ENCODE measurements at places on chromosomes 16 and 17.

DNA sequence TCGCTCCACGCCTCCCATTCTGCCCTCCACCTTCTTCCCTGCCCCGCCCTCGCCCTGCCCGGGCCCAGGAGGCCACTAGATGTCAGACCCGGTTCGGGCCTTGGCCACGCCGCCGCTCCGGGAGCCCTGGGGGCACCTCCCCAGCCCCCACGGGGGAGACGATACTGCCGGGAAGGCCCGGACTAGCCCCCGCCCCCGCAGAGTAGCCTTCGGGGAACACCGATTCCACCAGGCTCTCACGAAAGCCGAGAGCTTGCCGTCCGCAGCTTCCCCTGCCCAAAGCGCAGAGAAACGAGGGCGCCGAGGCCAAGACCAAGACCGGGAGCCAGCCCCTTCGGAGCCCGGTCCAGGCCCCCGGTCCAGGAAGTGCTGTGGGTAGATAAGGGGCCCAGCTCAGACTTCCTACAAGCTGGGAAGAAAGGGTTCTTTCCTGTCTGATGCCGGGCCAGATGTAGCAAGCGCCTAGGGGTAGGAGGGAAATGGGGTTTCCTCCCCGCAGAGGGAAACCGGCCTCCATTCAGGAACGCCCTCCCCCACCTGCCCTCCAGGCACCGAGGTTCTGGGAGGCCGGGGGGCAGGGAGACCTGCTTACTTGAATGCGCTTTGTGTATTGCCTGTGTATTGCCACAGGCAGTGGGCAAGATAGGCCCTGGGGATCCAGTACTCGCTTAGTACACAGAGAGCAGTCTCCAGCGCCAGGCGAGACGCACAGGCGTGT lies 806 bp upstream of the CYB561 start:
- DNase-seq: no peak

DNA sequence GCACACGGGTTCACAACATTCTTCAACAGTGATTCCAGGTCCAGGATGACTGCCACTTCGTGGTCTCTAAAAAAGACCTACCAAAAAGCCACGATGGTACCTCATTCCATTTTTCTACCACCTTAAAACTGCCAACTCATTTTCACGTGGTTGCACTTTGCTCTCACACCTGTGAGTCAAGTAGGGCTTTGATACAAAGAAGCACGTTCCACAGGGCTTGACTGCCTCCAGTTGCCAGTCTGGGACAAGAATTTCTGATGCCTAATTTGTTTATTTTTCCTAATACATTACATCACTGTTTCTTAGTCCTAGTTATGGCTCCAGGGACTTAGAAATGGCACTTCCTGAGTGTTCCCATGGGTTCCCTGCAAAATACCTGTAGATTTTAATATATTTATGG lies 911.6 kb upstream of the EEF2KMT start:
- no peak for DNase-seq

DNA sequence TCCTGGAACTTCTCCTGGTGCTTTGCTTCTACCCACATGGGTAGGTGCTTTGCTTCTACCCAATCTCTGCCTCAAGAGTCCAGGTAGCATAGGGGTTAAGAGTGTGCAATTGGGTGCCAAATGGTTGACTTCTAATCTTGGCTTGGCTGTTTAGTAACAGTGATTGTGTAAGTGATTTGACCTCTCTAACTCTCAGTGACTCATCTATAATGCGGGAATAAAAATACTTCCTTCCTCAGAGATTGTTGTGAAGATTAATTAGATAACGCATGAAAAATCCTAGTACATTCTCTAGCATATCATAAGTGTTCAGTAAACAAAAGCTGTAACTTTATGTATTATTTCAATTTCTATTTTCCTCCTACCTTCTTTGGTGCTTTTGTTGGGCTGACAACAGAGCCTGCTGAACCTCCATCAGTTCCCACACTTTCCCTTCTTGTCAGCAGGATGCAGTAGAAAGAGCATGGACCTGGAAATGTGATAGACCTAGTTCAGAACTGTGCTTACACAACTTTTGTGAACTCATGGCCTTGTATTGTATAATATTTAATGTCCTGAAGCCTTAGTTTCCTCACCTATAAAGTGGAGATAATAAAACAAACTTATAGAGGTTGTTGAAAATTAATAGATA lies 72.9 kb upstream of the SMIM36 start:
- DNase-seq: no peak

DNA sequence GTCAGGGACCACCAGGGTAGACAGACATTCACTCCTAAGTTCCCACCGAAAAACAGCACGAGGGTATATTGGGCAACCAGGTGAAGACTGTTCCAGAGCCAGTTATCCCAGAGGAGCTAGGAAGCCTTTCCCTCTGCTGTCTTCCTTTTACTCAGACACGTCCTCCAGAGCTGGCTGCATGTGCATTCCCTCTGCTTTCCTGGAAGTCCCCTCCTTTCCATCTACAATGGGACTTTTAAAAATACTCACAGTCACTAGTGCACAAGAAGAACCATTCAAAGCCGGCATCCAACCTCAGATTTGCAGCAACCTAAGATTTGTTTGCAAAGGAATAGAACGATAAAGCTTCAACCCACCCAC lies 32.5 kb upstream of the CRISPLD2 start:
- no peak for DNase-seq

DNA sequence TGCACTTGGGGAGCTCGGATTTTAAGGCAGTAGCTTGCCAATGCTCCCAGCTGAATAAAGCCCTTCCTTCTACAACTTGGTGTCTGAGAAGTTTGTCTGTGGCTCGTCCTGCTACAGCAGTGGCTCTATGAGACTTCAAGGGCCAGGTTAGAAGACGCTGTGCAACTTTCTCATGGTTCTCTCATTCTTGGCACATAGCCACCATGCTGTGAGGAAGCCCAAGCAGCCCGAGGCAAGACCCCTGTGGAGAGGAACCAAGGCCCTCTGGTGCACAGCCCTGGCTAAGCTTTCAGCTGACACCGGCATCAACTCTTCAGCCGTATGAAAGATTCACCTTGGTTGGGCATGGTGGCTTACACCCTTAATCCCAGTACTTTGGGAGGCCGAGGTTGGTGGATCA lies 116.9 kb upstream of the EEF2KMT start:
- no peak for DNase-seq

GRCh38 chr16:5605404-5605803 lies 507.8 kb upstream of the EEF2KMT start:
- DNase-seq: peak; percentile 25

DNA sequence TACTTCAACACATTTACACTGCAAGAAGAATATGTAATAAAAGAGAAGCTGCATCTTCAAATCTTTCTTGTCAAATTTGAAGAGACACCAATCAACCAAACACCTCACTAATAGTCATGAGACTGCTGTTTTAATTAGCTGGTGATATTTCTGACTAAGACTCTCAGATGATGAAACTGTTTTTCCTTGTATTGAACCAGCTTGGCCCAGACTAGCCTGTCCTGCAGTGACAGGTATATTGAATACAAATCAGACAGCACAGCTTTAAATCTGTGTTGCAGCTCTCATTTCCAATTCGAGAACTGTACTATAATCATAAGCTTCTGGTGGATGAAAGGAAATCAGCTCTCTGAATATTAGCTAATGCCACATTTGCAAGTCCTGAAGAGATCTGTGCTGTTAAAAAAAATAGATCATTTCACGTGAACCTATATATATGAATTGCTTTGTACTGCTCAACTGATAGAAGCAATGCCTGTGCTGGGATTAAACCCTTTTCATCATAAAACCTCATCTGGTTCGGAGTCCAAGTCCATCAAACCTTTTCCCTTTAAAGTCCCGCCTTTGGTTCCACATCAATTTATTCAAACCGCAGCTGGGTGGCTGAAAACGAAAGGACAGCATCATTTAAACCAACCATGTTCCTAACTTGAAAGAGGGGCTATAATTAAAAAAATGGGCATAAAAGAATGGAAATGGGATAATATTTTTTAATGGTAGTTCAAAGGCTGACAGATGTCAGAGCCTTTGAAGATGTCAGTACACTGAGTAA lies 306.2 kb downstream of the CEP112 start:
- no peak for DNase-seq

GRCh38 chr17:75124041-75124818 lies 7.3 kb downstream of the NT5C start:
- peak; percentile 100 for DNase-seq

DNA sequence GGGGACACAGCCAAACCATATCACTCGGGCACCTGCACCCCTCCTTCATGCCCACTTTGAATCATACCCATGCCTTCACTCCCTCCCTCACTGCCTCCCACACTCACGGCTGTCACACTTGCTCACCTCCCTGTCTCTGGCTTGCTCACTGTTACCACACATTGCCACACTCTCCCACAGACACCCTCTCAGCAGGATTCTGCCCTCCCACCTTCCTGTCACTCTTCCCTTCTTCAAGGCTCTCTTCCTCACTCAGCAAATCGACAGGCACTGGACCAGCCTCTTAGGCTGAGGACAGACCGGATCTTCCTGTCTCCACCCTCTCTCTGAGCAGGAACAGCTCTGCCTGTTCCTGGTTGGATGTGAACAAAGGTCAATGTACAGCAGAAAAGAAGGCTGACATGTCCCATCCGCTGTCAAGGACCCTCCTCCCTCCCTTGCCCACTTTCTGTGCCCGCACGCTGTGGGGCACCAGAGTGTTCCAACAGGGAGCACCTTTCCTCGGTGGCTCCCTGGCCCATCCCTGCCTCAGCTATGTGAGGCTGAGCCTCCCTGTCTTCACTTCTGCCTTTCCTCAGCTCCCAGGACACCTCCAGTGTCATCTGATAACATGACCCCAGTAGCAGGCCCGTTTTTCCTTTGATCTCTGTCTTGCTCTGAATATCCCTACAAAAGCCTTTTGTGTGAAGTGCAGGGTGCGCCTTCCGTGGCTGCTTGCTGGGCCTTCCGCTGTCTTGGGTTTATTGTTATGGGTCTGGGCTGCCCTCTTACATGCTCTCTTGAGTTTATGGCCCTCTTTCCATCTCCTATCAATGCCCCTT lies 47.0 kb downstream of the CCDC182 start:
- no peak for DNase-seq

- DNase-seq: no peak
Measured at GRCh38 chr17:44007346-44008204, 3.2 kb downstream of the NAGS start.

- DNase-seq: no peak
Measured at GRCh38 chr16:87744750-87745514, 20.9 kb downstream of the KLHDC4 start.

DNA sequence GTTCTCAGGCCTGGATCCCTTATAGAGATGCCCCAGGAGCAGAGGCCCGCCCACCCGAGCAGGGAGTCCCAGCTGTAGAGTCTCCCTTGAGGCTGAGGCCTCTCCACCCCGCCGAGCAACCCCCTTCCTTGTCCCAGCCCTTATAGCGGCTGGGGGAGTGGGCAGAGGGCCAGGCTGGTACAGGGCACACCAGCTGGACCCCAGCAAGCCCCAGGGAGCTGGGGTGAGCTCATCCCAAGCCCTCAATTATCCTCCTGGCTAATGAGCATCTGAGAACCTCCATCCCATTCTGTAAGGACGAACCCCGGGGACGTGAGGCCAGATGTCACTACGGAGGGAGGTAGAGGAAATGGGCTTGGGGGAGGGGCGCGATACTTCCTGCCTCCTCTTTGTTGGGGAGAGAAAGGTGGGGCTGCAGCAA lies 3.2 kb upstream of the SNN start:
- DNase-seq: no peak

GRCh38 chr16:89598199-89598598 lies 15.2 kb upstream of the DPEP1 start:
- DNase-seq: no peak

GRCh38 chr17:59863616-59864015 lies 29.1 kb downstream of the TUBD1 start:
- no peak for DNase-seq

GRCh38 chr17:19270704-19271611 lies 33.8 kb downstream of the EPN2 start:
- no peak for DNase-seq

DNA sequence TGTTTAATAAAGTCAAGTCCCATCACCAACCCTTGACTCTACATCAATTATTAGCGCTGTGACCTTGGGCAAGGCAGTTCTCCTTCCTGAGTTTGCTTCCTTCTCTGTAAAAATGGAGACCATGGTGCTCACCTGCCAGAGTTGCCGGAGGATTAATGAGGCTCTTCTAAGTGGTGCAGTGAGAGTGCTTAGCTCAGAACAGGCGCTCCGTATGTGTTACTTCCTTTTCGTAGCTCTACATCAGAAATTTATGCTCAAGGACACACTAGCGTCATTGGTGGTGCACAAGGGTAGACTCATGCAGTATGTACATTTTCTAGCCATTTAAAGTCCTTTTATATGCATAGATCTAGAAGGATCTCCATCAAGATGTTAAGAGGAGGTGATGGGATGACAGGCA lies 17.4 kb upstream of the CMIP start:
- no peak for DNase-seq

- DNase-seq: peak; percentile 13
Measured at GRCh38 chr17:32882734-32883133, 5.8 kb upstream of the MYO1D start.

GRCh38 chr16:51982715-51983680 lies 563.9 kb downstream of the TOX3 start:
- peak; percentile 52 for DNase-seq

GRCh38 chr16:27639561-27640276 lies 89.8 kb downstream of the KATNIP start:
- DNase-seq: peak; percentile 38

DNA sequence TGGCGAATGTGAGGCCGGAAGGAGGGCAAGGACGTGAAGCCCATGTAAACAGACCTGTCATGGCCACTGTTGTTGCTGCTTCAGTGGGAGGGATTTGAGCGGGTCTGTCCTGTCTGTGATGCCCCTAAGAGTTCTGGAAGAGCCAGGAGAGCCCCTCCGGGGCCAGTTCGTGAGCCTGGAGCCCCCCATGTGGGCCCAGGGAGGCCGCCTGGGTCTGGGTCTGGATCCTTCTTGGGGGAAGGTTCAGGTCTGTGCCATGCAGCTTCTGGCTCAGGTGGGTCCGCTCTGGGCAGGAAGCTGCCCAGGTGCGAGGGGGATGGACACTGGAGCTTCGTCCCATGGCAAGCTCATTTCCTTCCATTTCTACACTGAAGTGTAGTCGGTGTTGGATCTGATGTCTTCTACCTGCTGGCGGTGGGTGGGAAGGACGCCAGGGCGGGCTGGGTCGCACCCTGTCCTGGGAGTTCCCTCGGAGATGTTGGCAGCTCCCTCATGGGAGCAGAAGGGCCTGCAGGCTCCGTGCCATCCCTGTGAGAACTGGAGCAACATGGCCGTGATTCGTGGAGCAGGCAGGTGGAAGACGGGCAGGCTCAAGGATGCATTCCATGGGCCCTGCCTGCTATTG lies 11.2 kb upstream of the WFIKKN1 start:
- no peak for DNase-seq

DNA sequence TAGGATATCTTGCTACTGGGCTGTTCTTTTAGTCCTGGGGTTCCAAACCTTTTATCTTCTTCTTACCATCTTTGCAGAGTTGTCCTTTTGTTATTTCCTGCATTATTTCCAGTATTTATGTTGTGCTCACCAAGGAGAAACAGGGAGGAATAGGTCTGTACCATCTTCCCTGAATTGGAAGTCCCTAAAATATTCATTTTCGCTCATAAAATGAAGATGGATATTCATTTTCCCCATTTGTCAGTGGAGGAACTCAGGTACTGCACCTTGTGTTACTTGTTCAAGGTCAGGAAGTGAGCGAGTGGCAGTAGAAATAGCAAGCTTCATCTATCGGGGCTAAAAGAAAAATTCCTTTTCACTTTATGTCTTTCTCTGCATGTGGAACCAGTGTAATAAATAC lies 989.7 kb downstream of the CDH11 start:
- DNase-seq: no peak

Data from RCC 7860 (cell line).